Left renal cortex interstitium (tissue), 4 donors: ENCODE measurements at places on chromosomes 11 and 22.

DNA sequence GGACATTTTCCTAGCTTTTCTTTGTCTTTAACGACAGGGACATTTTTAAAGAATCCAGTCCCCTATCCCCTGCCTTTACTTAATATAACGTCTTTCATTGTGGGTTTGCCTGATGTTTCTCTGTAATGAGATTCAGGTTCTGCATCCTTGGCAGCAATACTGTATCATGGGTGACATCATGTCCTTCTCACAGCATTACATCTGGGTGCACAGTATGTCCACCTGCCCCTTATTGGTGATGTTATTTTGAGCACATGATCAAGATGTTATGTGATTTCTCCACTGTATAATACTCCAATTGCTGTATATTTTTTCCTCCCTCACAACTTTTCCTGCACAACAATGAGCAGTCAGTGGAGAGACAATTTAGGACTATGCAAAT is 9.7 kb upstream of the STK33 start:
- no peak for DNase-seq

- no peak for DNase-seq
Observed at GRCh38 chr11:73077454-73077853, 64.7 kb downstream of the FCHSD2 start.

- no peak for DNase-seq
Observed at GRCh38 chr11:65430406-65431217, 8.0 kb downstream of the NEAT1 start.

DNA sequence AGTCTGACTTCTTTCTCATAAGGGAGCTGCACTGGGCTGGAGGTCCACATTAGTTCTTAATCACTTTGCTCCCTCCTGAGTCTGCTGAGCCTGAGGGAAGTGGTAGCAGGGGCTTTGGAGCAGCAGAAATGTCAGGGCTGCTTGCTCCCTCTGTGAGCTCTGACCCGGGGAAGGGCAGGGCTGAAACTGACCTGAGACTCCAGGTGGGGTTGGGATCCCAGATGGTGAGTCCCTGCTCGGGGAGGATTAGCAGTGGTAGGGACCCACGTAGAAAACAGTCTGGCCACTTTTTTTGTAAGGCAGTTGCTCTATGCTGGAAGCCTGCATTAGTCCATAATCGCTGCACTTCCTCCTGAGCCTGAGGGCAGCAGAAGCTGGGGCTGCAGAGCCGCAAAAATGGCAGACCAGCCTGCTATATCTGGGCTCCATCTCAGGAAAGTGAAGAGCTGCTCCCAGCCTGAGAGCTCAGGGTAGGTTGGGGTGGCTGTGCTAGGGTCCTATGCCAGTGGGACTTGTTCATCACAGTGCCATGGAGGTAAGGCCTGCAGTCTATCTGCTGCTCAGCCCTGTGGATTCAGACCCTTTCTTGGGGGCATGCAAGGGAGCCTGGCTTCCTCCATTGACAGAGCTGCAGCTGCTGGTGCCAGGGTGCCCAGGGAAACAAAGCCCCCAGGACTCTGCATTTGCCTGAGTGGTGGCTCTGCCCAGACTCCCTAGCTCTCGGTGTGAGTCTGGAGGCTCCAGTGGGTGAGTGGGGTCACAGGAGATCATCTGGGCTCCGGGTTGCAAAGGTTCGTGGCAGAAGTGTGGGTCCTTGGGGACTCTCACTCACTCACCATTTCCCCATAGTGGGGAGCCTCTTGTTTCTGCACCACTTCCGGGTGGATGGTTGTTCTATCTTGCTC is 854.3 kb downstream of the LUZP2 start:
- DNase-seq: no peak
